ENCODE measurements at places on chromosomes 3 and 15. TPM values are rescaled to one million over a fixed set of nuclear protein-coding genes. Genes with fewer than 3 reads are reported as not detected.

DNA sequence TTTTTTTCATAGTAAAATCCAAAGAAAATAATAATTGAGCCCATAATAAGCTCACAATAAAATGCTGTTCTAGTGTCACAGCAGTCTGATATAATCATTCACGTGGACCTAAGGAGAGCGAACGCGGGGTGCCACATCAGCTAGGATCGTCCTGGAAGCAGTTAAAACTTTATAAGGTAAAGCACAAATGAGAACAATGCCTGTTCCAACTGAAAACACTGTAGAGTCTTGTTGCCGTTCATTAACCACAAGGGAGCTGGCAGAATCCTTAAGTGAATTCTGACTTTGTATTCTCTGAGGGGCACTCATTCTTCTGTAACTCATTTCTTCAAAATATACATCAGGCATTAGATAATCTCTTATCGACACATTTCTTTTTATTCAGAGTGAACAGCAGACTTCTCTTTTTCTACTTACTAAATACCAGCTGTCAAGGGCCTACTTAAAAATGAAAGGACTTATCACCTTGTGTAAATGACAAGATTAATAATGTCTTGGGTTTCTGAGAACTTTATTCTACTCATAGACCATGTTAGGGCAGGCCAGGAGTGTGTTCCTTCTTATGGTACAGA, 524.6 kb downstream of the MECOM start:
- no peak for DNase-seq
- H3K27me3 ChIP-seq = peaks cover 15% of the 10 kb centered on the region
- no peaks in the 10 kb centered on the region for H3K4me1 ChIP-seq
- H3K36me3 ChIP-seq = no peaks in the 10 kb centered on the region

DNA sequence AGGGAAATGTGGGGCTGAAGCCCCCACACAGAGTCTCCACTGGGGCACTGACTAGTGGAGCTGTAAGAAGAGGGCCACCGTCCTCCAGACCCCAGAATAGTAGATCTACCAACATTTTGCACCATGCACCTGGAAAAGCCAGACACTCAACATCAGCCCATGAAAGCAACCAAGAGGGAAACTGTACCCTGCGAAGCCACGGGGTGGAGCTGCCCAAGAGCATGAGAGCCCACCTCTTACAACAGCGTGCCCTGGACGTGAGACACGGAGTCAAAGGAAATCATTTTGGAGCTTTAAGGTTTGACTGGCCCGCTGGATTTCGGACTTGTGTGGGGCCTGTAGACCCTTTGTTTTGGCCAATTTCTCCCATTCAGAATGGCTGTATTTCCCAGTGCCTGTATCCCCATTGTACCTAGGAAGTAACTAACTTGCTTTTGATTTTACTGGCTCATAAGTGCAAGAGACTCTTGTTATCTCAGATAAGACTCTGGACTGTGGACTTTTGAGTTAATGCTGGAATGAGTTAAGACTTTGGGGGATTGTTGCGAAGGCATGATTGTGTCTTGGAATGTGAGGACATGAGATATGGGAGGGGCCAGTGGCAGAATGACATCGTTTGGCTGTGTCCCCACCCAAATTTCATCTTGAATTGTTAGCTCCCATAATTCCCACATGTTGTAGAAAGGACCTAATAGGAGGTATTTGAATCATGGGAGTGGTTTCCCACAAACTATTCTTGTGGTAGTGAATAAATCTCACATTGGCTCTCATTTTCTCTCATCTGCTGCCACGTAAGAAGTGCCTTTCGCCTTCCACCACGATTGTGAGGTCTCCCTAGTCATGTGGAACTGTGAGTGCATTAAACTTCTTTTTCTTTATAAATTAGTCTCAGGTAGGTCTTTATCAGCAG, 105.8 kb downstream of the CBLB start:
- H3K36me3 ChIP-seq = peaks cover 30% of the 10 kb centered on the region
- peaks cover 55% of the 10 kb centered on the region for H3K4me1 ChIP-seq
- peak overlapping the region; percentile 62 for H3K27ac ChIP-seq
- no peak for DNase-seq
- peak overlapping the region; percentile 53 for H3K4me3 ChIP-seq

- peaks cover 38% of the 10 kb centered on the region for H3K4me1 ChIP-seq
- H3K27ac ChIP-seq = peak overlapping the region; percentile 64
- peak; percentile 68 for DNase-seq
- peaks cover 15% of the 10 kb centered on the region for H3K36me3 ChIP-seq
- peak overlapping the region; percentile 73 for H3K4me3 ChIP-seq
- no peaks in the 10 kb centered on the region for H3K27me3 ChIP-seq
Measured at GRCh38 chr15:31487811-31488436, 161.3 kb downstream of the KLF13 start.

Gene C3orf49
- total RNA-seq = not detected

GRCh38 chr3:153958635-153959595, 162.3 kb upstream of the ARHGEF26 start:
- H3K27me3 ChIP-seq = no peaks in the 10 kb centered on the region
- no peak overlapping the region for H3K4me3 ChIP-seq
- H3K4me1 ChIP-seq = no peaks in the 10 kb centered on the region
- no peak for DNase-seq
- H3K36me3 ChIP-seq = no peaks in the 10 kb centered on the region

Gene PRRT3
- total RNA-seq = 13.7 TPM

DNA sequence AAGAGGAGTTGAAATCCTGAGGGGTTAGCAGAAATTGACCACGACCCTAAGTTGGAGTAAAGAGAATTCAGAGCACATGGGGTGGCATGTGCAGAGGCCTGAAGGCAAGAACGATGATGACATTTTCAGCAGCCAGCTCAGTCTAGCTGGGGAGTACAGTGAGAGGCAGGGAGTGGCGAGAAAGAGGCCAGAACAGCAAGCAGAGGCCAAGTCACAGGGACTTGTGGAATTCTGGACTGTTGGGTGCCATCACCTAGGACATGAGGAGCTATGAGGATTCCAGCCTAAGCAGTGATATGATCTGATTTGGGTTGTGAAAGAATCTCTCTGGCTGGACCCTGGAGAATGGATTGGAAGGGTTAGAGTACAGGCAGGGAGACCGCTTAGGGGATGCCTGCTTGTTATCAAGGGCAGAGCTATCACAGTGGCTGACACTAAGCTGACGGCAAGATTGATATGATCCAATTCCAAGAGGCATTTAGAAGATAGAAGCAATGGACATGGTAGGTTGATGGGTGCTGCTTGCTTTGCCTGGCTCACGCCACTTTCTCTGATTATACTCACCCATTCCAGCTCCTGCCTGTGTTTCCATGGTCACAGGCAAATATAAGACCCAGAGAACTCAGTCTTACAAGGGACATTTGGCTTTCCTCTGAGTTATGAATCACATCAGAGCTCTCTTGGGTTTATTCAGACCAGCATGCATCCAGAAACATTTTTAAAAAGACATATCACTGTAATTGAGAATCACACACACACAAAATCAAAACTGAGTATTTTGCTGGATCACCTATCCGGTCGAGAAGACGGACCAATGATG, 66.4 kb downstream of the LRTM1 start:
- DNase-seq = no peak
- peaks cover 4% of the 10 kb centered on the region for H3K27me3 ChIP-seq
- no peak overlapping the region for H3K27ac ChIP-seq
- no peaks in the 10 kb centered on the region for H3K4me1 ChIP-seq
- no peaks in the 10 kb centered on the region for H3K36me3 ChIP-seq
- H3K4me3 ChIP-seq = no peak overlapping the region

DNA sequence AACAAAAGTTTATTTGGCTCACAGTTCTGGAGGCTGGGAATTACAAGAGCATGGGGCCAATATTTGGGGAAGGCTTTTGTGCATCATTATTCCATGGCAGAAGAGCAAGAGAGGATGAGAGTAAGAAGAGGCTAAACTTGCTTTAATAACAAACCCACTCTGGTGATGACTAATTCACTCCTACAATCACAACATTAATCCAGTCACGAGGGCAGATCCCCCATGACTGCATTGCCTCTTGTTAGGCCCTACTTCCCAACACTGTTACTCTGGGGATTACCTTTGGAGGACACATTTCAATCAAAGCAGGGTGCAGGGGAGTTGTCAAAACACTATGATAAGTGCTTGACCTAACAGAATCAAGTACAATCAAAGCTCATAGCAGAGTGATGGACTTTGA, 181.7 kb downstream of the BBX start:
- H3K27me3 ChIP-seq = no peaks in the 10 kb centered on the region
- H3K4me3 ChIP-seq = no peak overlapping the region
- peaks cover 22% of the 10 kb centered on the region for H3K4me1 ChIP-seq
- H3K36me3 ChIP-seq = no peaks in the 10 kb centered on the region
- no peak overlapping the region for H3K27ac ChIP-seq

GRCh38 chr3:40237889-40238571, 71.5 kb upstream of the EIF1B start:
- H3K27me3 ChIP-seq = no peaks in the 10 kb centered on the region
- H3K4me3 ChIP-seq = no peak overlapping the region
- peaks cover 6% of the 10 kb centered on the region for H3K4me1 ChIP-seq
- H3K36me3 ChIP-seq = no peaks in the 10 kb centered on the region

GRCh38 chr3:128490915-128491690, 1.9 kb downstream of the GATA2 start:
- no peak overlapping the region for H3K27ac ChIP-seq
- peaks cover 42% of the 10 kb centered on the region for H3K27me3 ChIP-seq
- H3K36me3 ChIP-seq = no peaks in the 10 kb centered on the region
- H3K4me3 ChIP-seq = no peak overlapping the region
- DNase-seq = no peak
- H3K4me1 ChIP-seq = peaks cover 5% of the 10 kb centered on the region

- H3K27ac ChIP-seq = no peak overlapping the region
- H3K27me3 ChIP-seq = peaks cover 5% of the 10 kb centered on the region
- H3K36me3 ChIP-seq = peaks cover 2% of the 10 kb centered on the region
- peak; percentile 26 for DNase-seq
Measured at GRCh38 chr3:13717222-13717895, 162.5 kb downstream of the WNT7A start.

Gene CCDC39
- not detected for total RNA-seq

- no peaks in the 10 kb centered on the region for H3K27me3 ChIP-seq
- H3K36me3 ChIP-seq = peaks cover 26% of the 10 kb centered on the region
- peak overlapping the region; percentile 1 for H3K4me3 ChIP-seq
Measured at GRCh38 chr3:15576475-15576874, 24.9 kb downstream of the HACL1 start.

DNA sequence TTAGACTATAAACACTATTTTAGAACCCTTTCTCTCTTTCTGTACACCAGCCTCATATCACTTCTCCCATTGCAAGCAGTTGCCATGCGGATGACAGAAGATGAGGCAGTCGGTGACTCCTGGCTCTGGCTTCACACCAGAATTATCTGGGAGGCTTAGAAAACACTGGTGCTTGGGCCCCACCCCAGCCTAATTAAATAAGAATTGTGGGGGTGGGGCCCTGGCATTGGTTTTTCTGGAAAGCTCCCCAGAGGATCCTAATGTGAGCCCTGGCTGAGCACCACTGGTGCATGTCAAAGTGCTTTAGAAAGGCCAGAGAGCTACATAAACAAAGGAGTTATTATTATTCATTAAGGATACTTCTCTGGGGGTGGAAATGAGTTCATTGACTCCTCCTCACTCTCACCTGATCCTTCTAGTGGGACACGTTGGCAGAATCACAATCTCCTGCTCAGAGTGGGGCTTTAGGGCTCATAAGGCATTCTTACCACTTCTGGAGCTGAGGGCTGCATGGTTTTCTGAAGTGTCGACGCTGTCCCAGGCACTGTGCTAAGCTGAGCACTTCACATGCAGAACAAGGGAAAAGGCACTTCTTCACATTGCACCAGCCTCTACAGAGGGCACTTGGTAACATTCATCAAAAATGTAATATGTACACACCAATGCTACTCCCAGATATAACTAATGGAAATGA, 188.5 kb upstream of the TLE3 start:
- H3K4me1 ChIP-seq = no peaks in the 10 kb centered on the region
- no peaks in the 10 kb centered on the region for H3K36me3 ChIP-seq
- no peak overlapping the region for H3K27ac ChIP-seq
- H3K27me3 ChIP-seq = peaks cover 48% of the 10 kb centered on the region

DNA sequence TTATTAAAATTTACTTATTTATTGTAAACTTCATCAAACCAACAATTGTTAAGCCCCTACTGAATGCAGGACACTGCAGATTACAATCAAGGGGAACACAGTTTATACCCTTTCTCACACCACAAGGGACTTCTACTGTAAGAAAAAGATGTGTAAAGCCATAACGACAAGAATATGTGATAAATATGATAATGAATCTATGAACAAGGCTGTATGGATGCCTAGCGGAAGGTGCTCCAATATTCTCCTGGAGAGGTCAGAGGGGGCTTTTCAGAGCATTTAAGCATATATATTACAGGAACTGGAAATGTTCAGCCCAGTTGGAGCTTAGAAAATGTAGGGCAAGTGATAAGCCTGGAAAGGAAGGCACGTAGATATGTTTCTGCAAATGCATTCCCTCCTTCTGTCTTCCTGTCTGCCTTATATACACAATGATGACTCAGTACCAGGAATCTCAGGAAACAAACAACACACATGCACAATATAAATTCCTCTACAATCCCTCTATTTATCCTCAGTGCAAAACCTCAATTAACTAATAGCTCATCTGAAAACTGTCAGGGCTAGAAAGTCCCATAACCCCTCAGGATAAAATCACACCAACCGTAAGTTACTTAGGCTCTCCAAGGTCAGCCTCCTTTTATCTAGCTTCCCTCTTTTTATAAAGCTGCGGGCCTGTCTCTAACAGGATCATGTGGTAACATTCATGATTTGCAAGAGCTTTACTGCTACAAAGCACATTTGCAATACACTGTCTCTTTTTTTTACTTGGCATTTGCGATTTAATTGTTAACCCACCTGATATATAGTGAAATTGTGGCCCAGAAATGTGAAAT, 393.1 kb downstream of the LPP start:
- no peak overlapping the region for H3K4me3 ChIP-seq
- no peak overlapping the region for H3K27ac ChIP-seq
- no peak for DNase-seq
- H3K4me1 ChIP-seq = peaks cover 13% of the 10 kb centered on the region
